ENCODE measurements at places on chromosomes 12 and 14.
A peak's percentile ranks its signal among the peaks of the same experiment; 100 is the strongest.

DNA sequence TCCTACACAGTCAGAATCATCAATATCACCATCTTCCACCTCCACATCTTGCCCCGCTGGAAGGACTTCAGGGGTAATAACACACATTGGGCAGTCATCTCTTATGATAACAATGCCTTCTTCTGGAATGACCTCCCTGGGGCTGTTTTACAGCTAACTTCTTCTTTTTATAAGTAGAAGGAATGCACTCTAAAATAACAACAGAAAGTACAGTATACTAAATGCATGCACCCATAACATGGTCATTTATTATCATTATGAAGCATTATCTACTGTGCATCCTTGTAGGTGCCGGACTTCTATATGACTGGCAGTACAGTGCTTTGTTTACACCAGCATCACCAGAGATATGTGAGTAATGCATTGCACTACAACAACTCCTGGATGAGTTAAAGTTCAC lies 19.0 kb upstream of the NUAK1 start:
- DNase-seq = peak; percentile 61

- peak; percentile 56 for DNase-seq
Observed at GRCh38 chr12:124764451-124764850, 99.2 kb downstream of the SCARB1 start.

GRCh38 chr14:64580467-64580866 lies 30.7 kb downstream of the PPP1R36 start:
- no peak for DNase-seq

DNA sequence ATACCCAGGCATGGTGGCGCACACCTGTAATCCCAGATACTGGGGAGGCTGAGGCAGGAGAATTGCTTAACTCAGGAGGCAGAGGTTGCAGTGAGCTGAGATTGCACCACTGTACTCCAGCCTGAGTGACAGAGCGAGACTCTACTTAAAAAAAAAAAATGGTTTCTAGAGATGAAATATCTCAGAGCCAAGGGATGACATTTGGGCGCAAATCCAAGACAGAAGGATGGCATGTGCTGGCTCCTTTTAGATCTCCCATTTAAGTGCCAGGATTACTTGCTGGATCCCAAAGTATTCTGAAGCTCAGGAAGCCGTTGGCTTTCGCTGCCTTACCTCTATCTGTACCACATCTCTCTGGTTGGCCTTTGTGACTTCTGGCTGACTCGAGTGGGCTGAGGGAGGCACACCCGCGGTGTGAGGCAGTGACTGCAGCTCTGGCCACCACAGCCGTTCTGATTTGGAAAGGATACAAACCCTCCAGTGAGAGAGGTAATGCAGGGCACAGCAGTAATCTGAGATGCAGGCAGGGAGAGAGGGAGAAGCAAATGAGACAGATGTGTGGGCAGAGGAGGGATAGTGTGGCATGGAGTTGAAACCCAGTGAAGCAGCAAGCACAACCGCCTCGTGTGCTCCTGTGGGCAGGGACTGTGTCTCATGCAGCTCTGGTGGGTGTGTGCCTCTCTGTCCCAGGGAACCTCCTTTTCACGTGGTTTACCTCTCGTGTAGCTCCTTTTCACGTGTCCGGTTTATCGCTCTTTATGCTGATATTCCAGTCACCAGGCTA lies 4.9 kb downstream of the B4GALNT3 start:
- no peak for DNase-seq

- no peak for DNase-seq
Observed at GRCh38 chr12:2225696-2226095, 172.9 kb downstream of the CACNA1C start.

- DNase-seq = peak; percentile 32
Observed at GRCh38 chr14:44941591-44941990, 20.2 kb downstream of the KLHL28 start.
